NCI-H2171 (cell line): ENCODE measurements at places on chromosomes 6 and 20.

DNA sequence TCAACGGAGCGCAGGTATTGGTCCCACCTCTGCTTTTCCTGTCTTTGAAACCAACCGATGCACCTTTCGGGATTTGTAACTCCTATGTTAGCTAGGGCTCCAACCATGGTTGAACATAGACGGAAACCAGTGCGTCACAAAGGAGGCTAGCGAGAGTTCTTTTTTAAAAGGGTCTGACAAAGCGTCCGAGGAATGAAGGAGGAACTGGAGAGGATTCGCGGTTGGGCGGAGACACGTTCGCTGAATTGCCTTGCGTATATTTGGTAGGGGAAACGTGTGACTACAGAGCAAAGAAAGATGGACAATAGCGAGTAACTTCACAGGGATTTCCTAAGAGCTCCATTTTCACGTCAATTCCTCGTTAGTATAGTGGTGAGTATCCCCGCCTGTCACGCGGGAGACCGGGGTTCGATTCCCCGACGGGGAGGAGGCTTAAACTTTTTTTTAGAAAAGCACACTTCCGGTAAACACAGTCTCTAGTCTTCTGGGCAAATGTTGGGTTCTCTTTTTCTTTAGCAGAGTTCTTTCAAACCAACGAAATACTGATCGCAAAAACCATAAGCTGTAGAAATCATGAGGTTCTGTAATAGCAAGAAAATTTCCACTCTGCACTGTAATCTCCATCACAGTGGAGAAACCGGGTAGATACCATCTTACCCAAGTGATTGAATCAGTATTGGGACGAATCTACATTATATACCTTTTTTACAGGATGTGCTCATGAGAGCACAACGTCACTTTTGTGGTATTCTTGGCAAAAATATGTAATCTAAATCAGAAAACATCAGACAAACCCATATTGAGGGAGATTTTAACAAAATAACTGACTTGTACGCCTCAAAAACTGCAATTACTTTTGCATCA lies 6.6 kb upstream of the ZNF184 start:
- peak; percentile 39 for DNase-seq

GRCh38 chr6:73523434-73524123 lies 2.7 kb upstream of the EEF1A1 start:
- no peak for DNase-seq

GRCh38 chr20:51802170-51802751 lies at the start of gene SALL4:
SALL4 (minus strand) TSS chr20:51802521; CDS start chr20:51802408, 113 bp downstream.
- no peak for DNase-seq

- DNase-seq: no peak
Measured at GRCh38 chr20:43567477-43567876, 8.7 kb downstream of the SGK2 start.

- DNase-seq: peak; percentile 71
Measured at GRCh38 chr20:64146301-64146935, 17.8 kb upstream of the MYT1 start.

DNA sequence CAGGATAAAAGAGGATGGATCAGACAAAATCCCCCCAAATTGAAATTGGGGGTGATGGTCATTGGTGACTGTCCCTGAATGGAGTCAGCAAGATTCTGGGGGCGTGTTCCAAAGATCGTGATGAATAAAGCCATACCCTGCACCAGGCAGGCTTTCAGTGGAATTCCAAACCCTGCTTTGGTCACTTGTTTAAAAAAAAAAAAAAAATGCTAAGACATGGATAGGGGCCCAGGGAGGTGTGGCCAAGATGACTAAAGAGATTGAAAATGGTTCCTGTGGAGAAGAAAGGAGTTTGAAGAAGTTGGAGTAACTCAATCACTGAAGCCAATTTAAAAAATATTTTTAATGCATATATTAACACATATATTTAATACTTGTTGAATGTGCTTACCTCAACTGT lies 161.4 kb upstream of the KCNG1 start:
- DNase-seq: no peak
